Neural crest cell (in vitro differentiated cells): ENCODE measurements at places on chromosomes 5 and 9. TPM values are rescaled to one million over a fixed set of nuclear protein-coding genes. Genes with fewer than 3 reads are reported as not detected.
A peak's percentile ranks its signal among the peaks of the same experiment; 100 is the strongest.

The TSTD2 gene
- 24.4 and 29.4 TPM in 2 replicates for total RNA-seq

The ADAMTS13 gene
- 5.8 and 6.0 TPM in 2 replicates for total RNA-seq

The C6 gene
- not detected in 2 replicates for total RNA-seq

The HIGD2A gene
- total RNA-seq: 91.2 and 92.5 TPM in 2 replicates

The FOXD4L3 gene
- not detected in 2 replicates for total RNA-seq

The FAM163B gene
- total RNA-seq: not detected in 2 replicates

DNA sequence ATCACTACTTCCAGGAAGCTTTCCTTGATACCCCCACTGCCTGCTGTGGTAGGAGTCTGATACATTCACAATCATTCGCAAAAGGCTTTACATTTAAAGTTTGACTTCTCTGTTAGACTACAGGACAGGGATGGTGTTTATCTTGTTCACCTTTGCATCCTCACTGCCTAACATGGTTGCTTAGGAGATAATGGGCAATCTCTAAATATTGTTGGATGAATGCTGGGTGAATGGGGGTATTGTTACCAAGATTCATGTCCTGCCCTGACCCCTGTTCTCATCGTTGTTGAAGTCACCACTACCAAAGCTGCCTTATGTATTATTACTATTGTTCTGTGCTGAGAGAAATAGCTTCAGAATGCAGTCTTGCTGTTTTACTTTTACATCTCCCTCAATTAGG is 7.7 kb upstream of the TMEFF1 start:
- DNase-seq: no peak

- DNase-seq: peak; percentile 72
Measured at GRCh38 chr9:127122176-127123063, at the start of gene ANGPTL2. Gene ANGPTL2 (minus strand): TSS chr9:127122635. CDS start chr9:127108731, 13,904 bp downstream.

DNA sequence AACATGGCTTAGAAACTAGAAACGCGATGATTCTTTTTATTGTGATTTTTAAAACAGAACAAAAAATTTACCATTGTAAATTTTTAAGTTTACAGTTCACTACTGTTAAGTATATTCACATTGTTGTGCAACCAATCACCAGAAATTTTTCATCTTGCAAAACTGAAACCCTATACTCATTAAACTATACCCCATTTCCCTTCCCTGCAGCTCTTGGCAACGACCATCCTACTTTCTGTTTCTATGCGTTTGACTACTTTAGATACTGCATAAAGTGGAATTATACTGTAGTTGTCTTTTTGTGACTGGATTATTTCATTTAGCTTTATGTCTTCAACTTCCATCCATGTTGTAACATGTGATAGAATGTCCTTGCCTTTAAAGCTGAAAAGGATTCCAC is 52.5 kb downstream of the SPOCK1 start:
- DNase-seq: no peak

- no peak for DNase-seq
Measured at GRCh38 chr9:75996726-75997125, 106.3 kb downstream of the PCSK5 start.

GRCh38 chr5:160378330-160378729 is 7.9 kb upstream of the C1QTNF2 start:
- DNase-seq: no peak

- DNase-seq: no peak
Measured at GRCh38 chr5:67561151-67561932, 364.7 kb upstream of the CD180 start.

DNA sequence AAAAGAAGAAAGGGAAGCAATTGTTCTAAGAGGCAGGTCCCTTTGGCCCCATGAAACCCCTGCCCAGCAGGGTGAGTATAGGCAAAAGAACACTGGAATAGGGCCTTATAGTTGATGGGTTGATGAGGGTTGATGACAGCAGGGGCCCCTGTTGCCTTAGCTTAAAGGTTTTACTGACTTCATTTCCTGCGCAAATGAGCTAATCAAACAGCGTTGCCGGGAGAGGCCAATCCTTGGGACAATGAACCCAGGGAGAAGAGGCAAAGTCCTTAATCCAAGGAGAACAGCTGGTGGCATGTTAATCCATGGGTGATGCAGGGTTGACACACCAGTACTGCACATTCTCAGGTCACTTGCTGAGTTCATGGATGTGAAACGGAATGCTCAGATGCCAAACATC is 22.0 kb upstream of the EPB41L4B start:
- no peak for DNase-seq

GRCh38 chr5:169668732-169669131 is 31.7 kb downstream of the DOCK2 start:
- DNase-seq: no peak

DNA sequence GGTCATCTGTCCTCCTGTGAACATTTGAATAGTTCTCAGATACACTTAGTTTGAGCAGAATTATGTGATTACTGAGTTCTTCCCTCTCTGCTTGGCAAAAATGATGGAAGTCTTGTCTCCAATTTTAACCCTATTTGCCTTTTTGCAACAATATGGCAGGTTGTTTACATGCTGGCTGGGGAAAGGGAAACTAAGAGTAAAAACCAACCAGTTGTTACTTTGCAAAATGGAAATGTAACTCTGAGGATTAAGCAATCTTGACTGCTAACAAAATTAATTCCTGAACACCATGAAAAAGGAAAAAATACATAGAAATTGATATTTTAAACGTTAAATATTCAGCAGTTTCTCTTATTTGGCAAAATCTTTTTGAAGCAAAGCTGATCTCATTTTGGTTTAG is 11.1 kb downstream of the SIT1 start:
- no peak for DNase-seq

DNA sequence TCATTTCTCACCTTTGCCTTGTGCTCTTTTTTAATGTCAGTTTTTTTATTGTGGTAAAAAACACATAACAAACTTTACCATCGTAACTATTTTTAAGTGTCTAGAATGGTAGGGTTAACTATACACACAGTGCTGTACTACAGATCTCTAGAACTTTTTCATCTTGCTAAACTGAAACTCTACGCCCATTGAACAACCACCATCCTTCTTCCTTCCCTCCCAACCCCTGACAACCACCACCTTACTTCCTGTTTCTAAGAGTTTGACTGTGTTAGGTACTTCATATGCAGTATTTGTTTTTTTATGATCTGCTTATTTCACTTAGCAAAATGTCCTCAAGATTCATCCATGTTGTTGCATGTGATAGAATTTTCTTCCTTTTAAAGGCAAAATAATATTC is 54.9 kb downstream of the PSAT1 start:
- DNase-seq: no peak

GRCh38 chr5:98905857-98906688 is 22.7 kb downstream of the CHD1 start:
- DNase-seq: no peak

DNA sequence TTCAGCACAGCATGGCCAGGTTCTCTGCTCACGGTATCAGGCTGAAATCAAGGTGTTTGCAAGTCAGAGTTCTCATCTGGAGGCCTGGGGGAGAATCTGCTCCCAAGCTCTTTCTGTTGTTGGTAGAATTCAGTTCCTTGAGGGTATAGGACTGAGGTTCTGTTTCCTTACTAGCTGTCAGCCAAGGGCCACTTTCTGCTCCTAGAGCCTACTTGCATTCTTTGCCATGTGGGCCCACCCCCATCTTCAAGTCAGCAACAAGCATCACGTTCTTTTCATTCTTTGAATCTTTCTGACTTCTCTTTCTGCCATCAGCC is 7.4 kb upstream of the CDC42SE2 start:
- DNase-seq: no peak

DNA sequence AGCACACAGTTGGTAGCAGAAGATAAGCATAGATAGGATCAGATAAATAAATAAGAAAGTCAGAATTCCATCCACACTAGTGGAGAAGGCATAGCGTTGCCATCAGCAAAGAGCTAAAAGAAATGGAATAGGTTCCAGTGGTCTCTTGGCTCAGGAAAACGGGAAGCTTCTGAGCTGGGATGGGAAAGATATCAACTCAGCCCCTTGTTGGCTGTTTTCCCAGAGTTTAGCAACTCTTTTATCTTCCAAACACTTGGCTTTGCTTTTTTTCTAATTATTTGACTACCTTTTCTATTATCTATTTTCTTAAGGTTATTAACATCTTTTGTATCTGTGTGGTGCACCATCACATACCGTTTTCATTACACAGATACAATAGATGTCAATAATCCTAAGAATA is 445.7 kb upstream of the TRPC7 start:
- no peak for DNase-seq

GRCh38 chr9:91458906-91459305 is 35.3 kb upstream of the NFIL3 start:
- no peak for DNase-seq

GRCh38 chr9:91711755-91712601 is 238.1 kb downstream of the ROR2 start:
- no peak for DNase-seq

GRCh38 chr5:157350939-157351801 is 85.2 kb downstream of the CYFIP2 start:
- DNase-seq: no peak

DNA sequence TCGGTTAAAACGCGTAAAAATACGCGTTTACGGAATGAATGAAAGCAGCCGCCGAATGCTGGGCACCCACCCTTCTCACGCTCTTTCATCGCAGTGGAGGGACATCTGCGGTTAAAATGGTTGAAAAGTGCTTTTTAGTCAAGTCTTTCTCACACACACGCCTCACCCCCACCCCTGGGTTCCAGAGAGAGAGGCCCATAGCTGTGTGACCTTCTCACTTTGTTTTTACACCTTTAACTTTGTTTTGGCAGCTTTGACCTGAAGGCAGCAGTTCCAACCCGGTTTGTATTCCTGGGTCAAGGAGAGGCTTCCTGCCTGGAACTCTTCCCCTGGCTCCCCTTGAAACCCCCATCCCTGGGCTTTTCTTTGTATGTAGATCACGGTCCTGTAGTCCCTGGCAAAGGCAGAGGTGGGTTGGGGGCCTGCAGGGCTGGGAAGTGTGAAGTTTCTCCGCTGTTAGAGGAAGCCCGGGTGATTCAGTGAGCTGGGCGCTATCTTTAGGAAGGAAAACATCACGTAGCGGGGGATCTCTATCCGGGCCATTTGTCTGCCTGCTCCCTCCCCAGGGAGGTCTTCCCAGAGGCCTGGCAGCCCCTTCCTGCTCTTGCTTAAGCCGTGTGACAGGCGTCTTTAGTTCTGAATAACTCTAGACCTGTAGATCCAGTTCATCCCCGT is 29.6 kb downstream of the SPRY4 start:
- DNase-seq: no peak

DNA sequence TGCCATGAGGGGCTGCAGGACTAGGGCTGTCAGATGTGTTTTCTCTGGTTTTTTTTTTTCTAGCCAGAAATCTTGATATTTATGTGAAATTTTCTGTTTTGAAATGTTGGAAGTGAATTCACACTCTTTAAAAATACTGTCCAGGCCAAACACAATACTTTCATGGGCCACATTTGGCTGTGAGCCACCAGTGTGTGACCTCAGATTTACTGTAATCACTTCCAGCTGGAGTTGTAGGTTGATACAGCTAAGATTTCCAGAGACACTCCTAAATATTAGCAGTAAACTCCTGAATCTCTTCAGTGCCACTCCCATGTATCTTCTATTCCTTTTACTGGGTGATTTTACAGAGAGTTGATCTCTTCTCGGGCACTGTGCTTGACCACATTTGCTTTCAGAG is 92.2 kb upstream of the CKMT2 start:
- no peak for DNase-seq

DNA sequence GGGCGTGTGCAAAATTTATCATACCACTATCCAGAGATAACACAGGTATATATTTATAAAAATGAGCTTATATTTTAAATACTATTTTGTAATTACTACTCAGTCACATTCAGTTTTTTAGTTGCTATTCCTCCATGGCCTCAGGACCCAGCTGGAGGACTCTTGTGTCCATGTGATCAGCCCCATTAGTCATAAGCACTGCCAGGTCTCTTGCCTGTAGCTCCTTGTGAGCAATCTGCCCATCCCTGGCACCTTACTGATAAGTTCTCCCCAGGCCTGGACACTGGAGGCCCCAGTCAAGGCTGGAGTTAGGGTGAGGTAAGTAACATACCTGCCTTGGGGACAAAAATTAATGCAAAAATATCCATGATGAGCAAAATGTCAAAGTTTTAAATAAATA is 29.5 kb upstream of the ADRB2 start:
- no peak for DNase-seq
